M059J (cell line): ENCODE measurements at places on chromosomes 1 and 21. TPM values are rescaled to one million over a fixed set of nuclear protein-coding genes. Genes with fewer than 3 reads are reported as not detected.

The TNNI3K gene
- total RNA-seq, result not detected in 2 replicates

The FRRS1 gene
- 12.8 and 14.7 TPM in 2 replicates for total RNA-seq

The IFT25 gene
- total RNA-seq, result 62.7 and 95.9 TPM in 2 replicates

The TARS2 gene
- total RNA-seq, result 13.1 and 24.0 TPM in 2 replicates

The NTMT2 gene
- not detected in 2 replicates for total RNA-seq

The XCL2 gene
- total RNA-seq, result 0.39 TPM in 1 of 2 replicates, not detected in the other

The RPE65 gene
- not detected in 2 replicates for total RNA-seq

The TTC3 gene
- total RNA-seq, result 86.1 and 95.6 TPM in 2 replicates

The GSTM2 gene
- total RNA-seq, result 10.7 and 17.4 TPM in 2 replicates

The COL11A1 gene
- total RNA-seq, result 0.71 and 1.6 TPM in 2 replicates

The ERG gene
- 0.10 TPM in 1 of 2 replicates, not detected in the other for total RNA-seq

The OPTC gene
- total RNA-seq, result not detected in 2 replicates

The ADAMTSL4 gene
- 1.2 and 2.0 TPM in 2 replicates for total RNA-seq
